ENCODE measurements at places on chromosomes 7 and 10. TPM values are rescaled to one million over a fixed set of nuclear protein-coding genes. Genes with fewer than 3 reads are reported as not detected.

CCDC3 gene
- total RNA-seq: 6.1 TPM

UPK3B gene
- total RNA-seq: 0.27 TPM

C10orf105 gene
- not detected for total RNA-seq

DNA sequence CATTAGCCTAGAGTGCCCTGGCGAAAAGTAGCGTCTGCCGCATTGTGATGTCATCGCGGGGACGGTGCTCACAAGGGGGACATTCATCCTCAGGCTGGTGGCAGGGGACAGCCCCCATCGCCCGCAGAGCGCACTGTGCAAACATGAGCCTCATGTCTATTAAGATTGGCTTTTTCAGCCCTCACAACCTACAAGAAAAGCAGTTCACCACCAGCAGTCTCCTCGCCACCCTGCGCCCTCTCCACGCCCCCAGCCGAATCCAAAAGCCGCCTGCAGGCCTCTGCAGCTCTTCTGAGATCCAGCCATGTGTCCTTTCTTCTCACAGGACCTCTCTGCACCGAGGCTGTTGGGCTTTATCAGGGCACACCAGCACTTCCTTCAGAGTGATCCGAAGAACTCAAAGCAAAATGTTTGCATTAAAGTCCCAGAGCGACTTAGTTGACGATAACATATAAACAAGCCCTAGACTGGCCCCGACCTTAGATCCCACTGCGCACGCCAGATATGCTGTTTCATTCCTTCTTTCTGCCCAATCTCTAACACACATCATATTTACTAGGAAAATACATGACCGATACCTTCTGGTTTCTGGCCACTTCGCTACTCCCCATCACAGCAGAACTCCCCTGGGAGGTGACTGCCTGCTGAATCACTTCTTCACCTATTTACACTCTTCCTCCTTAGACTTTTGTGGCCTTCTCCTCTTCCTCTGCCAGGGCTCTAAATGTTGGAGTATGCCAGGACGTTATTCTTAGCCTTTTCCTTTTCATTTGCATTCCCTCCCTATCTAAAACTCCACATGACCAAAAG is 206.0 kb upstream of the SH2B2 start:
- H3K4me1 ChIP-seq: peaks cover 10% of the 10 kb centered on the region
- H3K36me3 ChIP-seq: no peaks in the 10 kb centered on the region
- H3K27ac ChIP-seq: no peak overlapping the region
- DNase-seq: no peak
- H3K27me3 ChIP-seq: no peaks in the 10 kb centered on the region

- H3K36me3 ChIP-seq: no peaks in the 10 kb centered on the region
- H3K27me3 ChIP-seq: no peaks in the 10 kb centered on the region
- no peak overlapping the region for H3K27ac ChIP-seq
- no peaks in the 10 kb centered on the region for H3K4me1 ChIP-seq
Measured at GRCh38 chr7:116261904-116262303, 51.6 kb downstream of the TES start.

DNA sequence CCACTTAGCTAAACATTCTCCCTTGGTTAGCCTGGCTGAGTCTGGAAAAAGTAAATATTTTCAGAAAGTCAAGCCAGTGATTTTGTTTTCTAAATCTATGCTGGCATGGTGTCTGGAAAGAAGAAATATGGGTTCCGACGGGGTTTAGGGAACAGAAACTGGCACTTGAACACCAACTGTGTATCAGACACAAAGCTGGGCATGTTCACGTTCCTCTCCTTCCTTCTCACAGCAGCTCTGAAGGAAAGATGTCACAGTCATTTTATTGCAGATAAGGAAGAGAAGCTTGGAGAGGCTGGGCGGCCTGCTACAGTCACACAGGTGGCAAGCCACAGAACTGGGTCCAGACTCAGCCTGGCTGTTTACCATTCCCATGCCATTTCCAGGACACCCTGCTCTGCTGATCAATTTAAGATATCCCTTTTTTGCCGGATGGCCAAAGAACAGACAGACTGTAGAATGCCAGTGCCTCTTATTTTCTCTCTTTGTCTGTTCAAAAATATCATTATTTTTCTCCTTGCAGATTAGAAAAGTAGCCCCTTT is 118.8 kb downstream of the HERPUD2 start:
- H3K27me3 ChIP-seq: no peaks in the 10 kb centered on the region
- no peak for DNase-seq
- H3K4me3 ChIP-seq: no peak overlapping the region
- H3K27ac ChIP-seq: no peak overlapping the region
- no peaks in the 10 kb centered on the region for H3K36me3 ChIP-seq
- no peaks in the 10 kb centered on the region for H3K4me1 ChIP-seq

DNA sequence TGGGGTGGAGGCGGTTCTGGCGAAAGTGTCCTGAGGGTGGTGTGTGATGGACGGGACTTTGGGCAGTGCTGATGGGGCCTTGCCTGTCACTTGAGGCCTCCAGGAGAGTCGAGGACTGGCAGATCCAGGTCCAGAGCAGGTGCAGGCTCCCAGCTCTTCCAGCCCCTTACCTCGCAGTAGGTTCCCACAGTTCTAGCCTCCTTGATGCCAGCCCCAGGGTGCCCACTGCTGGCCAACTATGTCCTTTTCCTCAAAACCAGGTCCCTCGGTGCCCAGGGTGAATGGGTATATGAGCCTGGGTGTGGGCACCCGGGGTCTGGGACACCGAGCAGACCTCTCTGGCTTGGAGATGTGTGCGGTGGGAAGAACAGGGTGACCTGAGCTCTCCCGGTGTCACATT is 8.3 kb downstream of the FAM20C start:
- peaks cover 53% of the 10 kb centered on the region for H3K4me1 ChIP-seq
- no peaks in the 10 kb centered on the region for H3K27me3 ChIP-seq
- DNase-seq: no peak
- peaks cover 53% of the 10 kb centered on the region for H3K36me3 ChIP-seq

GRCh38 chr7:130673066-130673465 is 4.5 kb upstream of the COPG2 start:
- no peak overlapping the region for H3K4me3 ChIP-seq
- no peaks in the 10 kb centered on the region for H3K4me1 ChIP-seq
- no peaks in the 10 kb centered on the region for H3K36me3 ChIP-seq
- no peak overlapping the region for H3K27ac ChIP-seq
- DNase-seq: no peak
- no peaks in the 10 kb centered on the region for H3K27me3 ChIP-seq

DNA sequence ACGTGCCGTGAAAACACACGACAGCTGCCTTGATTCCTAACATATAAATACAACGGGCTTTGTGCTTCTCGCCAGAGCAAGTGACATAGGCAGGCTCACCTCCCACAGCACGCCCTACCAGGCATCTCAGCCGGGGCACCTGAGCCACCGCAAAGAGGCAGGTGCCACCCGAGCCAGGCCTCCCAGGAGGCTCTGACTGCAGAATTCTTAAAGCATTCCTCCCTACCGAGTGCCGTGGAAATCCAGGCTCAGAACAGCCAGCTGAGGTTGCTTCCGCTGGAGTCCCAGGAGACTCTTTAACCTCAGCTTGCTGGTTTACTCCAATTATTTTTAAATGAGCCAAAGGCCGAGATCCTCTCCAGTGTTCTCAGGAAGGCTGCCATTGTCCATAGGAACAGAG is 206.5 kb downstream of the USP6NL start:
- H3K36me3 ChIP-seq: no peaks in the 10 kb centered on the region
- no peak overlapping the region for H3K27ac ChIP-seq
- DNase-seq: no peak
- H3K27me3 ChIP-seq: no peaks in the 10 kb centered on the region
- H3K4me1 ChIP-seq: no peaks in the 10 kb centered on the region

GRCh38 chr10:30784524-30784896 is 155.0 kb upstream of the LYZL2 start:
- H3K4me1 ChIP-seq: peaks cover 12% of the 10 kb centered on the region
- H3K27ac ChIP-seq: peak overlapping the region; percentile 84
- H3K4me3 ChIP-seq: peak overlapping the region; percentile 75
- DNase-seq: no peak

Data from gastrocnemius medialis (tissue), 4 donors.